Fibroblast of skin of abdomen (primary cell): ENCODE measurements at places on chromosomes 2 and 18.

DNA sequence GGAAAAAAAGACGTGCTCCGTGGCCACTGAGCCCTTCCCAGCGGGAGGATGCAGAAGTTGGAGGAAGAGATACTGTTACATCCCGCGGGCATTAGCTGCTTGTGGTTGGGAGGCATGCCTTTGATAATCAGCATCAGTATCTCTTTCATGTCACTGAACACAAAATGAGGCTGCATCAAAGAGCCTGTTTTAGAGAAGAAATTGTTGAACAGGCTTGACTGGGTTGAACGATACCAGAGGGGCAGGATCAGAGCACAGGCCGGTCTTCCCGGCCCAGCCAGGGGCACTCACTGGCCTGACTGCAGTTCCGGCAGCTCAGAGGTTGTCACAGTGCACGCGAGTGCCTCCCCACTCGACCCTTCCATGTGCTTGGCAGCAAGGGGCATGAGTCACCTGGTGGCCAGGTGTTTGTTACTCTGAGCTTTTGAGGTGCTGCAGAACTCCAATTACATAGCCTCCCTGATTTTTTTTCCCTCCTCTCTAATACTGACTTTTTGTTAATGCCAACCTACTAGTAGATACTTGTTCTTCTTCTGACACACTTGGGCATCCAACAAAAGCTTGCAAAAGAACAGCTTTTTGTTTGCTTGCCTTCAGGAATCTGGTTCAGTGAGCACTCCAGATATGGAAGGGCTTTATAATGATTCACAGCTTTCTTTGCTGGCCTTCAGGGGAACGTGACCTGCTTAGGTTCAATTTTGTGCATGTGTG is 121.6 kb downstream of the VAPA start:
- peak; percentile 47 for DNase-seq

- DNase-seq: no peak
Observed at GRCh38 chr2:239583171-239583878, 182.5 kb upstream of the HDAC4 start.

DNA sequence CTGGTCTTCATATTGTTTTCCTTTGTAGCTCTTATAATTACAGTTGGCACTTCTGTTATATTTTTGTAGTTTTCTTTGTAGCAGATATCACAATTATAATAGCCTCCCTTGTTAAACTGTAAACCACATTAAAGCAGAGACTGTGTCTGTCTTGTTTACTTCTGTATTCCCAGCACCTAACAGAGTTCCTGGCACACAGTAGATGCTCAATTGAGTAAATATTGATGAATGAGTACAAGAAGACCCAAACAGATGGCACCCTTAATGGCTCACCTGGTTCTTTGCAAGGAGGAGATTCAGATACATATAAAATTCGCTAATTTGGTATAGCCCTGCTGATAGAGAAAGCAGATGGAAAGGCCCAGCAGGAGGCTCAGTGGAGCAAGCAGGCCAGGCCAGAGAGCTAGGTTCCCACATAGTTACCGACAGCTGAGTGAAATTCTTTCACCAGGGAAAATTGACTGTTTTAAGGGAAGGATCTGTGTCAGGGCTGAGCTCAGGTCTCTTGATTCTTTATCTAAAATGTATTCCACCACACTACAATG is 120.1 kb downstream of the NUP35 start:
- DNase-seq: no peak

- DNase-seq: no peak
Observed at GRCh38 chr2:124536591-124536990, 511.5 kb downstream of the CNTNAP5 start.

DNA sequence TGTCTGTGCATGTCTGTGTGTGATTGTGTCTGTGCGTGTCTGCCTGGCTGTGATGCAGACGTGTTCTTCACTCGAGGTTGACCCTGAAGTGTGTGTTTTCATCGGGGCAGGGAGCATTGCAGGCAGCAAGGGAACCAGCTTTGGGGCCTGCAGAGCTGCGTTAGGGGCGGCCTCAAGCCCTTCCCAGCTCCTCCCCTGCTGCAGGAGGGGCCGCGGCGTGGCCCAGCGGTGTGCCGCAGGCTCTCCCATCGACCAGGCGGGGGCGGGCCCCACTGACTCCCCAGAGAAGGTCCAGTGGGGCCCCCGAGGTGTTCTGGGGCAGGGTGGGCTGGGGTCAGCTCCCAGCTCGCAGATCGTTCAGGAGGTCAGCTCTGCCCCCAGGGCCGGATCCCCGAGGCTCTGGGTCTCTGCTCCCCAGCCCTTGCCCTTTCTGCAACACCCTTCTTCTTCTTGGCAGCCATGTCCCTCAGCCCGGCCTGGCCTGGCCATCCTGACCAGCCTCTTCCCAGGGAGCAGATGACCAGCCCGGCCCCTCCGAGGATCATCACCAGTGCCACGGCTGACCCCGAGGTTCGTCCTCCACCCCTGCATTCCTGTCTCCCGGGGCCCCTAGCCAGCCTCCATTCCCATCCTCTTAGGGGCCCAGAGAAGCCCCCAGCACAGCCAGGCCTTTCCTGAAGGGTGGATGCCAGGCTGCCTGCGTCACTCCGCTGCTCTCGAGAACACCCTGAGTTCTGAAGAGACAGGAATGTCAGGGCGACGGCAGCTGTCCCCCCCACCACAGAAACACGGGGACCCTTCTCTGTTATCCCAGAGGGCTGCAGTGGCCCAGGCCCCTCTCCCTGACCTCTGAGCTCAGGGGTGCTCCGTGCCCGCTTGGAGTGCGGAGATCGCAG is 11.1 kb upstream of the KLHL30 start:
- DNase-seq: peak; percentile 79

DNA sequence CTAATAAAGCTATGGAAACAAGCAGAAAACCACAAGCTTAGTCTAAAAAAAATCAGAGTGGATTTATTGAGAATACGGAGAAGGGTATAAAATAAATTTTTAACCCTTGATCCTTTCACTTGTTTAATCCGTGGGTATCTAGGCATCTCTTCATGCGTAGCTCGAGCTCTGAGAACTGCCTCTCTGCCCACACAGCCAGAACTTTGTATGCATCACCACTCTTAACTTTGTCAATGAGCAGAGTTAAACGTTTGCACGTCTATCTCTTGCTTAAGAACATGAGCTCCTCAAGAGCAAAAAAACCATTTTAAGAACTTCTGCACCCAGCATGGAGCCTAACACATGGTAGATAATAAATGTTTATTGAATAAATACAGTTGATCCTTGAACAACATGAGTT is 26.9 kb upstream of the TANK start:
- DNase-seq: no peak

- DNase-seq: no peak
Observed at GRCh38 chr2:165120740-165121467, 82.9 kb downstream of the SCN3A start.

DNA sequence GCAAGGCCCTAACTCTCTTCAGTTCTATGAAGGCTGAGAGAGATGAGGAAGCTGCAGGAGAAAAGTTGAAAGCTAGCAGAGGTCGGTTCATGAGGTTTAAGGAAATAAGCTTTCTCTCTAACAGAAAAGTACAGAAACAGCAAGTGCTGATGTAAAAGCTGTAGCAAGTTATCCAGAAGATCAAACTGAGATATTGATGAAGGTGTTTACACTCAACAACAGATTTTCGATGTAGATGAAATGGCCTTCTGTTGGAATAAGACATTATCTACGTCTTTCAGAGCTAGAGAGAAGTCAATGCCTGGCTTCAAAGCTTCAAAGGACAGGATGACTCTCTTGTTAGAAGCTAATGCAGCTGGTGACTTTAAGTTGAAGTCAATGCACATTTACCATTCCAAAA is 87.4 kb downstream of the PDCL3 start:
- DNase-seq: no peak

DNA sequence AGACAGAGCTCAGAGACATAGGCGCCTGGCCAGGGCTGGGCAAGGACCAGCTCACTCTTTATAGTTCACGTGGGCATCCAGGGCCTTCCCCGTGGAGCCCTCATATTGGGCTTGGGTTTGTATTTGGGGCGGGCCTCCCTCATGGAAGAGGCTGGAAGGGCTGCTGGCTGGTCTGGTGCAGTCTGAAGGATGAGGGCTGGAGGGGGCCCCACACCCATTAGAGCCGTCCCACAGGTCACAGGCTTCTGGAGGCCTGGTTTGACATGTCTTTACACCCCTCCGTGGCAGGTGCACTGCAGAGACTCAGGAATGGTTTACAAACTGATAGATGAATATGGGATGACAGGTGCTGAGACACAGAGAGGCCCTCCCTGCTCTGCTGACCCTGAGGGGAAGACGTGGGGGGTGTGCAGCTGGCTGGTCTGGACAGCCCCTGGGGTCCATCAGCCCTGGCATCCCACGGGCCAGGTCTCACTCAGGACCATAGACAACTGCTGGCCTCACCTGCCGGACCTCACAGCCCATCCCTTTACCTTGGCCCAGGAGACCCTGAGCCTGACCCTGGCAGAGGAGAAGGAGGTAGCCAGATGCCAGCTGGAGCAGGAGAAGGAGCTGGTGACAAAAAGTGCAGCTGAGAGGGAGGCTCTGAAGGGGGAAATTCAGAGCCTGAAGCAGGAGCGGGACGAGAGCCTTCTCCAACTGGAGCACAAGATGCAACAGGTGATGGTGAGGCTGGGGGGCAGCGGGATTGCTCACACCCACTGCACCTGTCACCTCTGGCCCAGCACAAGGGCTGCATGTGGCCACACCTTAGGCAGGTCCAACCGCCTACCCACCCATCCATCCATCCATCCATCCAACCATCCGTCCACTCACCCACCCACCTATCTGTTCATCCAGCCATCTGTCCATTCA is 43.9 kb downstream of the CROCC2 start:
- no peak for DNase-seq

DNA sequence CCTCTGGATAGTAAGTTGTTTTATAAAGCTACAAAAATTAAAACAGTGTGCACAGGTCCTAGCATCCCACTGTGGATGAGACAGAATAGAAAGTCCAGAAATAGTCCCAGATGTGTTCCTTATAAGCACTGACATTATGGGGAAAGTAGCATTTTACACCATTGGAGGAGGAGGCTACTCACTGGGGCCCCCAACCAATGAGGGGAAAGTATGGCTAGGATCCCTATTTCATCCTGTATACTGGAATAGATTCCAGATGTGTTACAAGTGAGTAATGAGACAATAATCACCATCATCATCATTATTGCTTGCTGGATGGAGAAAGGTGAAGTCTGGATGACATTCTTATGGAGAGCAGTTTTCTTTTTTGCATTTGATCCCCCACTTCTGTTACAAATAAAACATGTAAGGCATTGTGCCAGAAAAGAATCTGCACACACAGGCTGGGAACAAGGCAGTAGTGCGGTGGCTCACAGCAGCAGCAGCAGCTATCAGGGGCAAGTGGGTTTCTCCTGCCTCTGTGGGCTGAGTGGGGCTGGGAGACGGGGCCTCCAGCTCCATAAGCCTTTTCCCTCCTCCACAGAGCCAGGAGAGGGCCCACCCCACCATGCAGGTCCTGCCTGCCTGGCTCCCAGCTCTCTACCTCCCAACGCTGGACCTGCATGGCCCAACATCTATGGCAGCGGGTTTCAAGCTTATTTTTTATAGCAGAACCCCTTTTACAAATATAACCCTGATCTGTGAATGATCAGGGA is 5.0 kb downstream of the ARID5A start:
- DNase-seq: peak; percentile 90

DNA sequence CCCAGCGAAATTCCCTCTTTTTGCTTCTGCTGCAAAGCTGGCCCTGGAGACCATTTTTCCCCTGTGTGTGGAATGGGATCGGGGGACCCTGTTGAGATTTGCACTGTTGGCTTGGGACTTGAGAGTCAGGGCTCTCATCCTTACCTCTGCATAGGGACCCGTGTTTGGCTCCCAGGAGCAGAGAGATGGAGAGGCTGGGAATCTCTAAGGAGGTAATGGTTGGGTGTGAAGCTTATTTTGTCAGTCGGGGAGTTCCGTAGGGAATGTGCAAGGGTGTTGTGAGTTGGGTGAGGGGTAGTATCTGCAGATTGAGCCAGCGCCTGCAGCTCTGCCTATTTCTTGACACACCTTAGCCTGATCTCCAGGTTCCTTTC is 4.5 kb downstream of the GATA6 start:
- DNase-seq: no peak

- DNase-seq: no peak
Observed at GRCh38 chr18:4878480-4878879, 318.6 kb downstream of the AKAIN1 start.

GRCh38 chr18:39960550-39960949 is 1994.5 kb upstream of the PIK3C3 start:
- DNase-seq: peak; percentile 55

DNA sequence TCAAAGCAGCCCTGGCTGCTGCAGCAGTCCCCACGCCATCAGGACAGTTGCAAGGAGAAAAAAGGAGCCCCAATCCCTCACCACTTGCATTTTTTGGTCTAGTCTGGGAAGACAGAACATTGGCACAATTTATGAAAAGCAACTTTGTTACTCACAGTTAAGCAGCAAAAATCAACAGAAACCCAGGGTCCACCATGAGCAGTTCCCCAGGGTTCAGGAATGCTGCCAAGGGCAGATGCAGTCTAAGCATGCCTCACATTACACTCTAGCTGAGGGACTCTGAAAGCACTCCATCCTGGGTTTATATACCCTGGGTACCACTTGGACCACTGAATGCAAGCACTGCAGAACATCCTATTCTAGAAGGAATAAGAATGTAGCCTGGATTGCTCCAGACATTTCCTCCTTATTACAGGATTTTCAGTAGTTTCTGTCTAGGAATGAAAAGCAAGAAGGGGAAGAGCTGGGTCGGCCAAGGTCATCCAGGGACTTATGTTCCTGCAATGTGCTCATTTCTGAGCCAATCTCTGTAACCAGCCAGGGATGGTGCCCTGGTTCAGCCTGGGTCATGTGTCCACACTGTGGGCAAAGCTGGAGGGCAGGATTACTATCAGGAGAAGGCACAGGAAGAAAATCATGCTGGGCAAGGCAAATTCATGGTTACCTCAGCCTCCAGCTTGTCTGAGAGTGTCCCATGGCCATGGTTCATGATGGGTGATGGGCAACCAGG is 19.5 kb upstream of the TMEM163 start:
- no peak for DNase-seq

GRCh38 chr2:179842498-179843153 is 18.8 kb downstream of the ZNF385B start:
- peak; percentile 21 for DNase-seq

DNA sequence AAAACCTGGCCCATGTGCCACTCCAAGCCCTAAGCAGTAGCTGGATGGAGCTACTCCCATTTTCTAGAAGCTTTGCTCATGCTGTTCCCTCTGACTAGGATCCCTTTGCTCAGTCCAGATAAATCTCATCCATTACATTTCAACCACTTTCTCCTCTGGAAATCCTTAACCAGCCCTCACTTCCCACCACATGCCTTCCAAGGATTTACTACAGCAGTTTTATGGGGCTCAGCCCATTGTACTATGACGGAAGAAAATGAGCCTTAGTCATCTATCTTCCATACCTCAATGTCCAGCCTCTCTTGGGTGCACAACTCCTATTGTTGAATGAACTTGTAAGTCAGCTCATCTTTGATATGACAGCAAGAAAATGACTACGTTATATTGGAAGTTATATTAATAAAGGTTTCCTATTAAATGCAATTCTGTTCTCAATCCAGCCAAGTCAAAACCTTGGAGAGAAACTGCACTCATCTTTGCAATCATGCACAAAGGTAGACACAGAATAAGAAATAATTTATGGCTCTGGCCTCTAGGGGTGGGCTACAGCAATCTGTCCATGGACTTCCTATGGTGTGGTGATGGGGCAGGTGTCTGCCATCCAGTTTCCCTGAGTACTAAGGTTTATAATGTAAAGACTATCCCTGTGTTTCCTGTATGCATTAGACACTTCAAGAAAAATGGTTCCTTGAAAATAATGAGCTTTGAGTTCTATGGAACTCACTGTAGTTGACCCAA is 3.4 kb downstream of the B4GALT6 start:
- no peak for DNase-seq

- DNase-seq: peak; percentile 49
Observed at GRCh38 chr2:147511491-147511948, 333.3 kb upstream of the ACVR2A start.
